ENCODE measurements at places on chromosomes 7 and 10.
A peak's percentile ranks its signal among the peaks of the same experiment; 100 is the strongest.

GRCh38 chr7:151462306-151462779, 22.4 kb upstream of the CRYGN start:
- DNase-seq = no peak

GRCh38 chr10:121168545-121169216, 317.5 kb downstream of the WDR11 start:
- DNase-seq = no peak

DNA sequence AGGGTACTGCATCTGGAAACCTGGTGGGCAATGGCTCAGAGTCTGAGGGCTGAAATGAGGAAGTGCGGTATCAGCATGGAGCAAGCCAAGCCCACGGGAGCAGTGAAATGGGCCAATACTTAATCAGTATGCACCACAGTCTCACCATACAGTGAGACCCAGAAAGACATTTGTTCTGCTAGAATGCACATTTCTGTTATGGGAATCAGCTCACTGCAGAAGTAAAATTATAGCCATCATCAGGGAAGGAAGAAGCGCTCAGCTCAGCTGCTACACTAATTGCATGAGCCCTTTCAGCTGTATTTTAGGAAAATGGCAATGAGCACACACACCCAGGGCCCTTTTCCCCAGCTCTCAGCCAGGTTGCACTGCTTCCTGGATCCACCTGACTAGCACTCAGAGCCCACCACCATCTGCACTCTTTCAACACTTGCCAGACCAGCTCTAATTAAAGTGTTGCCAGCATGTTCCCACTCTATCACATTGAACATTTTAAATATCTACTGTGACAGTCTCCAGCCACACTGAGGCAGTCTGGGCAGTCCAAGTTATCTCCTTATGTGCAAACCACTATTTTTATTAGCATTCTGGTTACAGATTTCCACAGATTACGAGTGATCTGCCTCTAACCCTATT, 44.2 kb upstream of the PIK3AP1 start:
- no peak for DNase-seq

DNA sequence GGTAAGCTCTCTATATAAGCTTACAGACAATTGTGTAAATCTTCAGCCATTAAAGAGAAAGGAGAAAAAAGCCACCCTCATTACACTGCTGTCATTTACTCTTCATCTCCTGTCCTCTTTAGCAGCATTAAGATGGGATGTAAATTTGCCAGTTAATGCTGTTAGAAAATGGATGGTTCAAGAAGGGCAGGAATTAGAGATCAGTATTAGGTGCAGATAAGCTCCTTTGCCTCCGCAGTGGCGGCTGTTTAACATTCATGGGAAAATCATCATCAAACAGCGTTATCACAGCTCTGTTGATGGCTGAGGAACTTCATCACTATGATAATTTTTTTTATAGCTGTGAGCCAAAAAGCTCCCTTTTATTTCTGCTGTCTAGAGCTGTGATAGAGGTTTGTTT, 61.8 kb upstream of the FAM204A start:
- no peak for DNase-seq

DNA sequence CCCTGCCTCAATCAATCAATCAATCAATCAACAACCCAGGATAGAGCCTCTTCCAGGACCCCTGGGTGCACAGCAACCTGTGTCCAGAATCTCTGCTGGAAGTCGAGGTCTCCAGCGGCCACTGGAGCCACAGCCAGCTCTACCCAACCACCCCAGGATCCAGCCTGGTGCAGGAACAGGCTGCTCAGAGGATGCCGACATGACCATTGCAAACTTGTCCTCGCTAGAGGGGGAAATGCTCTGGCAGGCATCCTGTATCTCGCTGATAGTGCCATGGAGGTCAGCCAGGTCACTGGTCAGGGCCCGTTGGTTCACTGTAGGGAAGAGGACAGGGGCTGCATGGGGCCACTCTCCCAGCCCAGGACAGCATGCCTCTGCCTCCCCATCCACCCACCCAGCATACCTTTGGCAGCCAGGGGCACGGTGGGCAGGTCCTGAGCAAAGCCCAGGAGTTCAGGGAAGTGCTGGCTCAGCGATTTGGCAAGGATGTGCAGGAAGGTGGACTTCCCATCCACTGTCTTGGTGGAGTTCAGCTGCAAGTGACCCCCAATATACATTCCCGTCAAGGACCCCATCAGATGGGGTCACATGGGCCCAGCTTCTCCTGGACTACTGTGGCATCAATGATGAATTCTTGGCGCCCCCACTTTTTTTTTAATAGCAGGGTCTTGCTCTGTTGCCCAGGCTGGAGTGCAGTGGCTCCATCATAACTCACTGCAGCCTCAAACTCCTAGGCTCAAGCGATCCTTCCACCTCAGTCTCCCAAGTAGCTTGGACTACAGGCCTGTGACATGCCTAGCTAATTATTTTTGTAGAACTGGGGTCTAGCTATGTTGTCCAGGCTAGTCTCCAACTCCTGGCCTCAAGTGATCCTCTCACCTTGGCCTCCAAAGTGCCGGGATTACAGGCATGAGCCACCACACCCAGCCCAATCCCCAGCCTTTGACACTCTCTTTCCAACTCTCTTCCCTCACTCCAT, 49.4 kb downstream of the GRID2IP start:
- DNase-seq = no peak

- no peak for DNase-seq
Measured at GRCh38 chr10:109306698-109307097, 616.6 kb downstream of the XPNPEP1 start.

GRCh38 chr7:82713506-82713905, 269.9 kb upstream of the CACNA2D1 start:
- no peak for DNase-seq

DNA sequence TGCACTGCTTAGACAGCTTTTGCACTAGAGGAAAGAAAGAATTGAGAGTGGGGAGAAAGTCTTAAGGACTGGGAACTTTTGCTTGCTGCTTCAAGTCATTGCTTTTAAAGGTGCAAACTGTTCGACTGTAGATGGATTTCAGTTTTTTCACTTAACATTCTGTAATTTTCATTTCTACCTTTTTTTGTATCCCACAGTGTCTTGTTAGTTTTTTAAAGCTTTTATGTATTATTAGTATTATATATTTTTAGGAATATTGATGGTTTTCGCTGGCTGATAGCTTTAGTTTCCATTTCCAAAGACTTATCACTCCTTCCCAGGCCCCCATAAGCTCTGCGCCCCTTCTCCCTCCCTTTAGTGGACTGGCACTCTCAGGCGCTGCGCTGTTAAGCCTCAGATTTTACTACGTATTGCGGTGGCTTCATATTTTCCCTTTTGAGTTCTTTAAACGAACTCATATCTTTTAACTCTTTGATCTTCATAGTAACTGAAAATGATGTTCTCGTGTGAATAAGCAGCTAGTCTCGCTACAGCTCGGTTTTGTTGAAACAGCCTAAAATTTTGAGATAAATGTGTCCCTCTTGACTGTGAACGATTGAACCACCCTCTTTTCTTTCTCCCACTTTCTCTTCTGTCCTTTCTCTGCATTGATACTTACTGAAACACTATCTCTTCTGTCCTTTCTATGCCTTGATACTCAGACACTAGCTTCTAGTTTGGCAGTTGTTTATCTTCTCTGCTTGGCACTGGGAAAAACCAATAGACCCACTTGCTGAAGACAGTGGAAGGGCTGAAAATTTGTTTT, 2.5 kb upstream of the ETV1 start:
- no peak for DNase-seq

DNA sequence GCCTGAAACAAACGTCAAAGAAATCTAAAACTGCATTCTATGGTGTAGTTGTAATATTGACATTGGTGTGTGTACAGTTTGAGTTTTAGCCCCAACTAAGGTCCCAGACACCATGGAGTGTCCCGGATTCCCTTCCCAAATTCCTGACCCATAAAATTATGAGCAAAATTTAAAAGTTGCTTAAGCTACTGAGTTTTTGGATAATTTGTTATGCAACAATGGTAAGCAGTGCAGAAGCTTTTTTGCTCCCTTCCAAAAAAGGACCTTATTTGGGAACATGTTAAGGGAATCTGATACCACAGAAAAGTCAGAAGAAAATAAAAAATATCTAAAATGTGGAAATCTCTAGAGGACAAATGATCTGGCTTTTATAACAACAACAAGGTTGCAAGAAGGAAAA, 63.3 kb upstream of the KMT2E start:
- DNase-seq = no peak

- DNase-seq = no peak
Measured at GRCh38 chr10:123655751-123656150, 10.4 kb upstream of the GPR26 start.

GRCh38 chr7:112254156-112254555, 47.7 kb downstream of the ZNF277 start:
- DNase-seq = peak; percentile 11

GRCh38 chr10:31702005-31702404, 226.6 kb downstream of the ARHGAP12 start:
- DNase-seq = no peak

DNA sequence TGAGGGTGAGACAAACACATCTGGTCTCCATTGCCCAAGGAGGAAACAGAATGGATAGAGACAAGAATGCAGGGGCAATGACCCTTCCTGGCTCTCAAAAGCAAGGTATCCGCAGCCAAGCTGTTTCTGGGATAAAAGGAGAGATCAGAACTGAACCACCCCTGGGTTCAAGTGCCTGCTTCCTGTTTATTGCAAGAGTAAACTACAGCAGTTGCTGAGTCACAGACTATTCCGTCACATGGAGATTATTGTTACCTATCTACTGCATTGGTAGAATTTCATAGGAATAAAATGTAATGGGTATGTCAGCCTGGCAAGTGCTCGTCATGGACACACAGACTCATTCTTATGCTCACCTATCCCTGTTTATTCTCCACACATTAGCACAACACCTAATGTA, 821.6 kb downstream of the GRID1 start:
- DNase-seq = no peak

DNA sequence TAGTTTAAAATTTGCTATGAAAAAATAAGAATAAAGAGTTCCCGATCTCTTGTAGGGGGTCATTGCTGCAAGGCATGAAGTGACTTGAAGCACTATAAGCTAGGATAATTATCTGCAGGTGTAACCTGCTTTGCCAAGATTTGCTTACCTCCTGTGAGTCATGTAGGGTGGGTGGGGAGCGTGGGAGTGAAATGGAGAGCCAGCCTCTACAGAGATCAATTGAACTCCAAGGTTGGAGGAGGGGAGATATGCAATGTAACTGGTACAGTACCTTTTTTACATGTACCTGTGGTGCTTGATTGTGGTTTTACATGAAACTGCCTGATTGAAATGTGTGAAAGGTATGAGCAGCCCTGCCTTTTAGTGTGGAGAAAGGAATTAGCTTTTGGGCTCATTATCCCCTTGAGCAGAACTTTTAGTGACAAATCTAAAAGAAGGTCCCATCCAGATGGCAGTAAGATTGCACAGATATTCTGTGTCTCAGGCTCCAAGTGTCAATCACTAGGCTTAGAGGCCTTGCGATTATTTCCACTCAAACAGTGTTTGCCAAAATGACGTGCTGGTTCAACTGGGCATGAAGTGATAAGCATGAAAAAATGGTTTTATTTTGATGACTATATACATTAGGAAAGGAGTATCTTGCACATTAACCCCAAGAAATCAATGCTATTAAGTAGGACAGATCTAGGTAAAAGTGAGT, 138.6 kb upstream of the GRB10 start:
- DNase-seq = no peak

DNA sequence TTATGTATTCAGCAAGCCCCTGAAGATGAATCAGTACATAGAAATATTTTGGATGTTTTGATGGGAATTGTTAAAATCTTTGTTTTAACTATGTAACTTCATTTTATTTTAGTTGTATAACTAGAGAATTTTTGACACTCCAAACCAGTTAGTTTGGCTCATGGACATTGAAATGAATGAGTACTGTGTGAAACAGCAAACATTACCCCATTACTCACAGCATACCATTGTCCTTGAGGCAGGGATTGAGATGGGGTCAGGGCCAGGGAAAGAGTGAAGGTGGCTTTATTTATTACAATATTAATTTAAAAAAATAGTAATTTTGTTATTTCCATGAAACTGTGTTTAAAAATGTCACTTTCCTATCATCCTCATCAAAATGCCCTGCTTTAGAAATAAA, 4.8 kb upstream of the BMPER start:
- DNase-seq = no peak

DNA sequence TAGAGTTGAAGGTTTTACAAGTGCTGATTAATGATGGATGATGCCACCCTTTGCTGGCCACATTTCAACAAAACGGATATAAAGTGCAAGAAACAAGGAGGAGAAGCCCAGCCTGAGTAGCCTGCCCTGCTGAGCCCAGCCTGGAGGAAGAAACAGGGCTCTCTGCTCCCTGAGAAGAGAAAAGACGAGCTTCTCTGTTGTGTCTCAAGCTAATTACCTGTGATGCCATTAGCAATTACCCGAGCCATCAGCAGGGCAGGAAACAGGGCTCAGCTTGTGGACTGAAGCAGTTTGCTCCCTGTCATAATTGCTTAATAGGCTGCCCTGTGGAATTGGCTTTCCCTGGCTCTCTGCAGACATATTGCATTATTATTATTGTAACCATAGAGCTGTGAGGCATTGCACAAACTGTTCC, 709.3 kb upstream of the AUTS2 start:
- DNase-seq = no peak

DNA sequence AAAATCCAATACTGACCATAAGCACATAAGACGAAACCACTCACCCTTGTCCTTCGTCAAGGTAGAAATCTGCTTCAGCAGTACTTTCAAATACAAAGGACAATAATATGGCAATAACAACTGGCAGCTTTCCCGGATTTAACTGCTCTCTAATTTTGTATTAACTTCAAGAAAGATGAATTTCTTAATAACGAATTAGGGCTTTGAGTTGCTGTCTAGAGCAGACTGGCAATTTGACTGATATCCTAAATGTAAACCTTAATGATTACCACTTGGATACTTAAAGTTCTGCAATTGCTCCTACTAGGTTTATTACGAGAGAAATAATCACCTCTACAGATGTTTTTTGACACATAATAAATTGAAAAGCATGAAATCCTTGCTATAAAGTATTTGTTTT, 418.7 kb downstream of the MAGI2 start:
- DNase-seq = no peak

DNA sequence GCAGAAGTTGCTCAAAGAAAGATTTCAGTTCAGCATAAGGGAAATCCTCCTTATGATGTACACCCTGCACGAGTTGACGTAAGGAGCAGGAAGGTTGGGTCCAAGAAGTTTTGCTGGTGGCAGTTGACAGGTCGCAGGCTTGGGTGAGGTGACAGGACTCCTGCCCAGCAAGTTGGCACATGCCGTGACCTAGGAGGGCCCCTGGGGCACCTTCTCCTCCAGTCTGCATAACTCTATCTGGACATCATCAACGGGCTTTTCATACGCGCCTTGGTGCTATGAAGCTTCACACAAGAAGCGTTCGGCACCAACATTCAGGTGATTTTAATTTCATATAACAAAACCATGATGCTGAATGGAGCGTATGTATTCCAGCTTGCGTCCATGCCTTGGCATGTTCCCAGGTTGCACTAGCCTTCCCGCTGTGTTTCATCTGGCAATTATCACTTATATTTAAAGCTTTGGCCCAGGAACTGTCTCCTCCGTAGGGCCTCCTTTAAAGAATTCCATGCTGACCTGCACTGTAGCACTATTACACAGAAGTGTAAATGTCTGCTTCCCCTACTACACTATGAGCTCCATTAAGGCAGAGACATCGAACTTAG, 651.6 kb upstream of the FOXK1 start:
- no peak for DNase-seq
